ENCODE measurements at places on chromosomes 7 and 10. TPM values are rescaled to one million over a fixed set of nuclear protein-coding genes. Genes with fewer than 3 reads are reported as not detected.

CCDC172 gene
- not detected for total RNA-seq

DNA sequence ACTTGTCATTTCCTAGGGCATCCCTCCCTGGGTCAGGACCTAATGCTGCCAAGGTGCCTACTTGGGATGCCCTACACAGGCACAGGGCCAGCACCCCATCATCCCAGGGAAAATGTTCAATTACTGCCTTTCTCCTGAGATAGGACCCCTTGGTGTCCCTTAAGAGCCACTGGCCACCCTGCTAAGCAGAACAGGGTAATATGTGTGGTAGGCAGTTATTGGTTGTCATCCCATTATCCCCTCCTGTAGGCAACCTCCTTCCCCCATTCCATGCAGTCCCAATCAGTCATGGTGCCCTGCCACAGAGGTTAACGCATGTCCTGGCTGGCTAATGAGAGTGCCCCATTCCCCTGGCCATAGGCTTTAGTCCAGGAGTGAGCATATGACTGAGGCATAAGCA, 53.2 kb downstream of the PRLHR start:
- no peak for DNase-seq

- DNase-seq, result no peak
Observed at GRCh38 chr7:84060760-84061261, 133.8 kb downstream of the SEMA3A start.

DNA sequence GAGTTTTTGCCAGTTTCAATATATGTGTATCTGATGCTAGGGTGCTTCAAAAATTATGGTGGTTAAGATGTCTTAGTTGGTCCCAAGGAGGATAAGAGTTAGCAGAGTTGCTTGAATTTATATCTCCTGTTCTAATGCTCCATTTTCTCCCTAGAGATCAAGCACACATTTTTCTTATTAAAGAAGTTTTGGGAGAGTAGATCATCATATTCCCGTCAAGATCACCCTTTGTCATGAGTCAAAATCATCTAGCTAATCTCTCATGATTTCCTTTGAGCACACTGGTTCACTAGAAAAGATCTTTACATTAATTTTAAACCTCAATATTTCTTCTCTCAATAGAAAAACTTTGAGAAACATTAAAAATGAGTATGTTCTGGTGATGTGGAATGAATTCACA, 429.9 kb upstream of the SEMA3A start:
- DNase-seq, result no peak

CDHR3 gene
- 3.7 TPM for total RNA-seq

DNA sequence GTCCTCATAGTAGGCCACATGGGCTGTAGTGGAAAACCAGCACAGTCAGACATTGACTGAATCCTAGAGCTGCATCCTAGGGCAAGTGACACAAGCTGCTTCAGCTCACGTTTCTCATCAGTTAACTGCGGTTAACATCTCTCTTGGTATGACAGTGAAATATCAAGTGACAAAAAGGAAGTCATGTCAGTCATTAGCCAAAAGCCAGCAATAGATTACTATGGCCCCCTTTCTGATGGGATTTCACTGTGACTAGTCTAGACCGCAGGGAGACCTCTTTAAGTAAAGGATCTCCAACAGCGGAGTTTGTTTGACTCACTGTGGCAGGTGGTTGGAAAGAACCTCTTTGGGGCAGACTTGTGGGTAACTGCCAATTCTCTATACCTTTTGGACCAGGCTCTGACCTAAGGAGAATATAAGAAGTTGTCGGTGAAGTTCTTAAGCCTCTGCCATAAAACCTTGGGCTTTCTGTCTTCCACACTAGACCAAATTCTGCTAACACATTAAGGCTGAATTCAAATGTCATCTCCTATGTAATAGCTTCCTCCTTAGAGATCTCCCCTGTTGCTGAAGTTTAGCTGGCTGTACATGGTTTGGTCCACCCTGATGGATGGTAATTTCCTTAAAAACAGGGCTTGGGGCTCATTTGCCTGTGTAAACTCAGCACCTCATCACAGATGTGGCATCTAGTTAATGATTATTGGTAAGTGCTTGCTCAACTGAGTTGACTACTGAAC, 115.3 kb downstream of the SGMS1 start:
- DNase-seq, result no peak

PNLIP gene
- not detected for total RNA-seq

Measured in posterior vena cava (tissue), 2 donors.